ENCODE measurements at places on chromosomes 4 and X.

GRCh38 chr4:81874661-81875515, 403.2 kb upstream of the RASGEF1B start:
- no peak for DNase-seq

DNA sequence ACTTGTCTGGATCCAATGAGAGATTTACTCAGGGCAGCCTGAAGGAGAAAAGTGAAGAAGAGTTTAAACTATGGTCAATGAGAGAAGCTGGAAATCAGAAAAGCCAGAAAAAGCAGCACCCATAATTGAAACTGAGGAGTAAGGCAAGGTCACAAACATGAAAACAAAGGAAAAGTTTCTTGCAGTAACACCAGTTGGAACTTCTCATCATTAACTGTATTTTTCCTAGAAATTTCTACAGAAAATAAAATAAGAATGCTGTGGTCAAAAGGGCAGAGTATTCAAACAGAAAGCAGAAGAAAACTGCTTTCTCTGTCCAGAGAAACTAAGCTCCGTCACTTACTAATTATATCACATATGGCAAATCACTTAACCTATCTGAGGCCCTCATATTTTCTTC, 102.2 kb downstream of the OR13H1 start:
- no peak for DNase-seq

GRCh38 chr4:25096251-25096980, 63.8 kb downstream of the SEPSECS start:
- no peak for DNase-seq

DNA sequence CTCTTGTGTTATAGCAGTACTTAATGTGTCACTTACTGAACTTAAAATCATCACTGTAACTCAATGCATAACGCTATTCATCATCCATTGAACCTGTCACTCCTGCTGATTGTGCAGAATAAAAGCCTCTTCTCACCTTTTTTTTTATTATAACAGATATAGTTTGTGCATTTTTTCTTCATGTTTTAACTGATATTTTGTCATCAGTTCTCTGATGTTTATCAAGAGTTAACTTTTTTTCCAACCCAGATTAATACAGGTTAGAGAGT, 100.4 kb downstream of the SLIT2 start:
- DNase-seq: no peak

DNA sequence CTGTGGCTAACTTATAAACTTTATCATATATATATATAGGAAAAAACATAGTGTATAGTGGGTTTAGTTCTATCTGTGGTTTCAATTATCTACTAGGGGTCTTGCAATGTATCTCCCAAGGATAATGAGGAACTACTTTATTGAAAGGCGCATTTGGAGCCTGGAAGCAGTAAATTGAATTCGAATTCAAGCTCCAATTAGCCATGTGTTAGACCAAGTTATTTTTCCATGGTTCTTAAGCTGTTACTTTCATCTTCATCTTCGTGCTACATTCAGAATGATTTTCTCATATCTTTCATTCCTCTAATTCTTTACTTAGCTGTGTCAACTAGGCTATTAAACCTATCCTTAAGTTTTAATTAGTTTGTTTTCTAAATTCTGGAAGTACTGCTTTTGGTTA, 27.2 kb upstream of the MANBA start:
- DNase-seq: no peak

GRCh38 chr4:87938746-87939145, 36.8 kb upstream of the SPP1 start:
- DNase-seq: no peak

- no peak for DNase-seq
Measured at GRCh38 chr4:77176640-77177039, 19.6 kb downstream of the CCNG2 start.

GRCh38 chrX:103556963-103557612, 28.2 kb upstream of the TCEAL4 start:
- no peak for DNase-seq

DNA sequence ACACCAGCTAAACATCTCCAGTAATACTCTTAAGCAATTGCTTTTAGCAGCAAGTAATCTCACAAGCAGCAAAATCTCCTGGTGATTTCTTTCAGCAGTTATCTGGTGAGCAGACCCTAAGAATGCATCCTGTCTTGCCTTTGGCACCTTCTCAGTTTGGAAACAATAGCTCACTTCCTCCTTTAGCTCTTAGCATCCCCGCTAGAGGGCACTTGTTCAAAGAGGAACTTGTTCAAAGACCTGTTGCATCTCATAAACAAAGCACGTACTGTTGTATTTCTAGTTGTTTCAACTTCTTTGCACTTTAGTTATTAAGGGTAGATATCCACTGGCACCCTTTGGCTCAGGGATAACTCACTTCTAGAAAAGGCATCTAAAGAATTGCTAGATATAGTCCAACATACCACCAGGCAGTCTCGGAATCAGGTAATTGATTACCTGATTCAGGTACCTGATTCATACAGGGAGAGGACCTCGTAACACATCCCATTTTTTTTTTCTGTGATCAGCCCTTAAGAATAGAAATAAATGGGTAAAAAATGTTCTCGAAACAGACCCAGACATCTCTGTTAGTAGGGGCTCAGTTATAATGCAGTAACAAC, 81.9 kb upstream of the QRFPR start:
- DNase-seq: no peak

- no peak for DNase-seq
Measured at GRCh38 chr4:102732678-102733077, 28.1 kb downstream of the MANBA start.

GRCh38 chr4:88208156-88208555, 49.7 kb upstream of the ABCG2 start:
- no peak for DNase-seq

DNA sequence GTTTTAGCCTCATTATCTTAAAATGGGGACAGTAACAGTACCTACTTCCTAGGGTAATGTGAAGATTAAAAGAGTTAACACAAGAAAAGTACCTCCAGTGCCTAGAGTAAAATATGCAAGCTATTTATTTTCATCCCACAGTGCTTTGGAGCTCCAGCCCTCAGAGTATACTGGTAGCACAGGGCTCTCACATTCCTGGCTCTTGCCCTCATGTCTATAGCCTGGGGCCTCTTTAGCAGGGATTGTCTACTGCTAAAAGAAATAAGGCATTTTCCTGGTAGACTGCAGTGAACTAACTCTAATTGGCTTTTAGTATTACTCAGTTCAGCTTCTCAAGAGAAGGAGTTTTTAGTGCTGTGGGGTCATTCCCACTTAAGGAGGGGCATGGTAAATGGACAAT, 60.8 kb downstream of the RRAGB start:
- no peak for DNase-seq

- DNase-seq: no peak
Measured at GRCh38 chrX:8748855-8749254, 16.9 kb upstream of the ANOS1 start.

GRCh38 chrX:139875841-139876240, 57.0 kb downstream of the ATP11C start:
- DNase-seq: no peak

GRCh38 chrX:9327086-9327746, 137.6 kb upstream of the TBL1X start:
- DNase-seq: no peak
